HepG2 (cell line): ENCODE measurements at places on chromosomes 11 and 22. TPM values are rescaled to one million over a fixed set of nuclear protein-coding genes. Genes with fewer than 3 reads are reported as not detected.

ALX4 gene
- not detected in 2 replicates for polyA plus RNA-seq

RTN4R gene
- 0.54 and 0.77 TPM in 2 replicates for polyA plus RNA-seq

OR2AG2 gene
- polyA plus RNA-seq, result not detected in 2 replicates

UEVLD gene
- 5.4 and 5.7 TPM in 2 replicates for polyA plus RNA-seq

FTH1 gene
- 760 and 802 TPM in 2 replicates for polyA plus RNA-seq

MCAM gene
- 12.1 and 18.6 TPM in 2 replicates for polyA plus RNA-seq

PCNX3 gene
- polyA plus RNA-seq, result 16.2 and 23.1 TPM in 2 replicates

BIK gene
- polyA plus RNA-seq, result 0.27 and 0.54 TPM in 2 replicates

THRSP gene
- 0.48 and 0.58 TPM in 2 replicates for polyA plus RNA-seq

OR52E8 gene
- polyA plus RNA-seq, result not detected in 2 replicates

YPEL1 gene
- polyA plus RNA-seq, result 1.9 and 2.5 TPM in 2 replicates

ART1 gene
- not detected in 2 replicates for polyA plus RNA-seq

SELENOO gene
- polyA plus RNA-seq, result 14.4 and 18.7 TPM in 2 replicates

CD6 gene
- polyA plus RNA-seq, result not detected in 2 replicates

SYT13 gene
- 0.13 and 0.26 TPM in 2 replicates for polyA plus RNA-seq

TREH gene
- 0.50 and 0.53 TPM in 2 replicates for polyA plus RNA-seq

MPPED2 gene
- not detected in 2 replicates for polyA plus RNA-seq

SCO2 gene
- 0.32 and 0.85 TPM in 2 replicates for polyA plus RNA-seq

CCDC15 gene
- polyA plus RNA-seq, result 1.2 and 2.2 TPM in 2 replicates

CHRDL2 gene
- polyA plus RNA-seq, result 0.04 TPM in 1 of 2 replicates, not detected in the other

KCNK7 gene
- polyA plus RNA-seq, result 0.11 and 0.14 TPM in 2 replicates

MS4A6A gene
- polyA plus RNA-seq, result not detected in 2 replicates

HMOX1 gene
- 60.5 and 67.4 TPM in 2 replicates for polyA plus RNA-seq

MFRP gene
- not detected in 2 replicates for polyA plus RNA-seq

CREB3L1 gene
- not detected in 2 replicates for polyA plus RNA-seq

AQP11 gene
- 10.4 and 12.2 TPM in 2 replicates for polyA plus RNA-seq

TSG101 gene
- 200 and 206 TPM in 2 replicates for polyA plus RNA-seq

SLC22A8 gene
- 0.05 and 0.33 TPM in 2 replicates for polyA plus RNA-seq

YDJC gene
- polyA plus RNA-seq, result 15.3 and 19.9 TPM in 2 replicates

DGKZ gene
- 15.8 and 17.6 TPM in 2 replicates for polyA plus RNA-seq

CLNS1A gene
- 130 and 158 TPM in 2 replicates for polyA plus RNA-seq

ROBO4 gene
- 0.47 and 1.1 TPM in 2 replicates for polyA plus RNA-seq

SDHAF2 gene
- 70.4 and 70.5 TPM in 2 replicates for polyA plus RNA-seq

PRR33 gene
- not detected in 2 replicates for polyA plus RNA-seq

OR4D6 gene
- polyA plus RNA-seq, result not detected in 2 replicates

PHRF1 gene
- polyA plus RNA-seq, result 8.2 and 11.2 TPM in 2 replicates

ANO5 gene
- 0.03 and 0.08 TPM in 2 replicates for polyA plus RNA-seq

ACTN3 gene
- 0.07 and 0.09 TPM in 2 replicates for polyA plus RNA-seq

BIRC3 gene
- 0.41 and 0.50 TPM in 2 replicates for polyA plus RNA-seq
